ENCODE measurements at places on chromosomes 5 and 9. TPM values are rescaled to one million over a fixed set of nuclear protein-coding genes. Genes with fewer than 3 reads are reported as not detected.

The HTR1A gene
- not detected for total RNA-seq

The HSPB3 gene
- 0.54 TPM for total RNA-seq

The TLX3 gene
- not detected for total RNA-seq

The NUTM2F gene
- not detected for total RNA-seq

The LECT2 gene
- total RNA-seq, result 0.70 TPM

Data from Caco-2 (cell line).